C1 segment of cervical spinal cord (tissue), 14 donors: ENCODE measurements at places on chromosomes 1 and 21.

GRCh38 chr1:208159555-208160258, 84.5 kb downstream of the PLXNA2 start:
- DNase-seq, result no peak

DNA sequence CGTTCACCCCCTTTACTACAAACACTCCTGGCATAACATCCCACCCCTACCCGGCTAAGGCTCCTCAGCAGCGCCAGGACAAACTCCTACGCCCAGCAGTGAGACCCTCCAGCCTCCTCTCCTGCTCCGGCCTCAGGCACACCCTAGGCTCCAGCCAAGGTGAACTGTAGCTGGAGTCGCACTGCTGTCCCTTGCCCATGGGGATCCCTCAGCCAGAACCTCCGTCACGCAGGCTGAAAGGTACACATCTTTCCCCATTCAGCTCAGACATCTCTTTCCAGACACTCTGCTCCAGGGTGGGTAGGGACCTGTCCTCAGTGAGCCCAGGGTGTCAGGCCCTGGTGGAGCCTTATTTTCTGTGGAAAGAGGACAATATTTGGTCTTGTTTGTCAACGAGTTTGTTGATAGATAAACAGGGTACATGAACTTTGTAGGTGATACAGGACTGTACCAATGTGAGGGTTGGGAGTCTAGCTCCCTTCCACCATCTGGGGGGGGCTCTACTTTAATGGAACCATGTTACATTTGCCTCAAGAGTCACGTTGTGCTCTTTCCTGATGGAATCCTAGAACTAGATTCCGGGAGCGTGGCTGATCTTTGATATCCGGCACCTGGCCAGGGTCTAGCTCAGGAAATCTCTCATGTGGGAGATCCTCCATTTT, 56.5 kb upstream of the SSBP3 start:
- no peak for DNase-seq

GRCh38 chr1:2987773-2988172, 33.5 kb upstream of the ACTRT2 start:
- no peak for DNase-seq

DNA sequence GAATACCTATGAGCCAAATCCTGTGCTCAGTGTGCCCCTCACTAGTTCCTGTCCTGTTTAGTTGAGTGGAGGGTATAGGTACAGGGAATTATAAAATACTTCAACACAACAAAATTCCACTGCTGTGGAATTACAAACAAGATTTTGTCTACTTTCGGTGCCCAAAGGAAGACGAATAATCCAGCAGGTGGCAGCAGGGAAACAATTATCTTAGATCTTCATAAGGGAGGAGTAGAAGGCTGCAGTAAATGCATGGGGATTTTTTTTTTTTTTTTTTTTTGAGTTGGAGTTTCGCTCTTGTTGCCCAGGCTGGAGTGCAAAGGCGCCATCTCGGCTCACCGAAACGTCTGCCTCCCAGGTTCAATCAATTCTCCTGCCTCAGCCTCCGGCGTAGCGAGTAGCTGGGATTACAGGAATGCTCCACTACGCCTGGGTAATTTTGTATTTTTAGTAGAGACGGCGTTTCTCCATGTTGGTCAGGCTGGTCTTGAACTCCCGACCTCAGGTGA, 2.0 kb upstream of the PIP5K1A start:
- peak; percentile 8 for DNase-seq

DNA sequence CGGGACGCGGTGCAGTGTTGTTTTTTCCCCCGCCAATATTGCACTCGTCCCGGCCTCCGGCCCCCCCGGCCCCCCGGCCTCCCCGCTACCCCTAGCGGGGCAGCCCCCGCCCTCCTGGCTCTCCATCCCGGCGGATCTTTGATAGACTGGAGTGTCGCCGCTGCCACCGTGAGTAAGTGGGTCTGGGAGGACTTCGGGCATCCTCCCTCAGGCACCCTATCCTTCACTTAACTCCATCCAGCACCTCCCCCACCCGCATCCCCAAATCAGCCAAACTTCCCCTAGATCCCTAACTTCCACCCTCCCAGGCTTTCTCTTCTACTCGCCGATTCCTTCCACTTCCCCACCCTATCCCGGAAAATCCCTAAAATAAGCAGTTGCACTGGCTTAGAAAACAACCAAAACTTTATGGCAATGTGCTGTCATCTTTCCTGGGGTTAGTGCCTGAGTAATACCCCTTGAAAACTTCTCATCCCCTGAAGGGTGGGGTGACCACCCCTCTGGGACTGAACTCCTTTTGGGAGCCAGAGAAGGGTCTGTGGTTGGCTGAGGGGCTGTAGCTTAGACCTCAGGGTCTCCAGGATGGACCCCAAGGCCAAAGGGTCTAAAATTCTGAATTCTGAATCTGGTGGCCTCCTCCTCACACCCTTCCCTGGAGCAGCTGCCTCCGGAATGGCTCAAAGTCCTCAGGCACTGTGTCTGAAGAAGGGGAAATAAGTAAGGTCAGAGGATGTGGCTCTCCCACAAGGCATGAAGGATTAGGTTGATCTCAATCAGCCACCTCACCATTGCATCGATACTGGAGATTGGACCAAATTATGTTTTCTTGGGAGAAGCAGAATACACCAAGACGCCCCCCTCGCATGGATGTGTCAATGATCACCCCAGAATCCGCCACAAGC, 12.2 kb downstream of the THBS3 start:
- DNase-seq, result no peak
